ENCODE measurements at places on chromosomes 1 and 21.

DNA sequence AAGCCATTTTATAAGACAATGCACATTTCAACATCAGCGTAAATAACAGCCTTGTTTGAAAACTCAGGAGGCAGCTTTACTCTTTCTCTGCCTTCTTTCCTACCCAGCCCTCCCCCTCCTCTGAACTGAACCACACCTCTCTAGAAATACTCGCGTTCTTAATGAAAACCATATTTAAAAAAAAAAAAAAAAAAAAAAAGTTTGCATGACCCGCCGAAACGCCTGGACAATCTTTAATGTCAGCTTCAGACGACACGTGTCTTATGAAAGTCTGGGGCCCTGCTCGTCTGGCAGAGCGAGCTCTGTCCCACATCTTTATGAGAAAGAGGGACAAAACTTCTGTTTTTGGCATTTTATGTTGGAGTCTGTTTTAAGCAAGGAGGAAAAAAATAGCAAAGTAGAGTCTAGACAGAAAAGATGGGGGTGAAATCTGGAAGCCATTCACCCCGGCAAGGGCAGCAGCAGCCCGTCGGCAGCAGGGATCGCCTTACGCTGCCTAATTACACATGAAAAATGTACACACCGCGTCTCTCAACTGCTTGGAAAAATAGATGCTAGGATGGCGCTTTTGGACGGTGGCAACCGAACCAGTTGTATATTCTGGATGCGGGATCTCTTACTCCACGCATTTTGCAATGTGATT is 130.4 kb upstream of the ETS2 start:
- peak; percentile 72 for DNase-seq

GRCh38 chr1:77542813-77543420 is 139.5 kb downstream of the ZZZ3 start:
- DNase-seq: no peak

DNA sequence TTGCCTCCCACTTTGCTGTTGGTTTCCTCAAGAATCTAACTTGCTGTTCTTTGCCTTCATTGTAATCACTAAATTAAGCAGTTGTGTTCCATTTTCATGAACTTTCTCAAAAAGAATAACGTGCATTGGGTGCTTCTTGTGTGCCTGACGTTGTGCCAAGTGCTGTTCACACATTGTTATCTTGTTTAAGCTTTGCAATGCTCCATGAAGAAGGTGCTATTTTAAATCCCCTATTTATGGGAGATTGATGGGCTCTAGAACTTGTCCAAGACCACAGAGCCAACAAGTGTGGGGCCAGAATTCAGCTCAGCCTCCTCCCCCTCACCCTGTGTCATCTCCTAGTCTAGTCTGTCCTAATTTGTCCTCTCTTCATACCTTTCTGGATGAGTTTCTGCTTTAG is 199.8 kb downstream of the C1orf94 start:
- no peak for DNase-seq

DNA sequence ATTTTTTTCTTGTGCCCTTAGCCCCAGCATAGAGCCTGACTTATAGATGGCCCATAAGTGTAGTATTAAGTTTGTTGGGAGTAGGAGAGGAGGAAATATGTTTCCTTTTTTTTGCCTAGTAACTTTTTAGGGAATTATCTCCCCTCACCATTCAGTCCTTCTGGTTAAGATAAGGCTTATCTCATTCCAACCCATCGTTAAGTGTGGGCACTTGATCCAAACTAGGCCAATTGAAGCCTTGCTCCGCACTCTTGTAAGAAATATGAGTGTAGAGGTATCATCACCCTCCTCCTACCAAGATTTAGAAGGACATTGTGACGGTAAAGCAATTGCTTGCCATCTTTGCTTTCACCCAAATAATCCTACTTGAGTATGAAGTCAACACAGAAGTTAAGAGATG is 8.8 kb upstream of the FGGY start:
- no peak for DNase-seq

DNA sequence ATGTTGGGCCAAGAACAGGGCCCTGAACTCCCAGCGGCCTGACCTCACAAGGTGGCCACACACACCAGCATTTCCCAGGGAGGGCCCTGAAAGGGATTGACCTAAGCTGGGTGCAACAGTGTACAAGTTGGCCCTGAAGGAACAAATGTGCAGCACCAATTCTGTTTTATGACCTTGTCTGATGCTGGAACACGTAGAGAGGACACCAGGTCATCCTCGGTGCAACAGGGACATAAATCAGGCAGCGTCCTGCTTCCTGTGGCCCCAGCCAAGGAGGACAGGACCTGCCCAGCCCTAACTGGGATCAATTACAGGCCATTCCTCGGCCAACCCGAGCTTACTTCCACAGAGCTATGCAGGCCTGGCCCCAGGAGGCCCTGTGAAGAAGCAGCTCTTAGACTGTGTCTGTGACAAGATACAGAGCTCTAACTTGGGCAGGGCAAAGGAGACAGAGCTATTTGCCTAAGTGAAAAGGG is 12.8 kb upstream of the PHC2 start:
- peak; percentile 79 for DNase-seq
